NCI-H1694 (cell line): ENCODE measurements at places on chromosomes 1 and 21.

- no peak for DNase-seq
These were observed 105.0 kb downstream of the SYT14 start for GRCh38 chr1:210043058-210043457.

DNA sequence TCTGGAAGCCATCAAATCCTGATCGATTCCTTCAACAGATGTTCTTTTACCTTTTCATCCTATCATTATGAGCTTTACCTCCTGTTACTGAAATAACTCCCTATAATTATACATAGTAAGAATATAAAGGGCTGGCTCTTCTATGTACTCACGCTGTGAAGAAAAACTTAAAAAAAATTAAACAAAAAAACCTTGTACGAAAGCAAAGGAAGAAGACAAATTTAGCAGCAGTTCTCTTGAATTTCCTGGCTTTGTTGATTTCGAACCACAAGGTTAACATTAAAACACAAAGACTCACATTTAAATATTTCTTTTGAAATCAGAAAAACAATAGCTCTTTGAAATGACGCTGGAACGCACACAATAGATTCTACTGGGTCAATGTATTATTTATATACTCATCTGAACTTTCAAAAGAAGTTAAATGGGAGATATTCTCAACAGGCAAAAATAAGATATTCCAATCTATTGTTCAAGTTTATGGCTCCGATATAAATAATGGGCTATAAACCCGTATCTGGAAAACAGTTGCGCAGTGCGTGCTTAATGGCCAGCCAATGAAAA is 13.6 kb upstream of the SPEN start:
- DNase-seq = no peak

DNA sequence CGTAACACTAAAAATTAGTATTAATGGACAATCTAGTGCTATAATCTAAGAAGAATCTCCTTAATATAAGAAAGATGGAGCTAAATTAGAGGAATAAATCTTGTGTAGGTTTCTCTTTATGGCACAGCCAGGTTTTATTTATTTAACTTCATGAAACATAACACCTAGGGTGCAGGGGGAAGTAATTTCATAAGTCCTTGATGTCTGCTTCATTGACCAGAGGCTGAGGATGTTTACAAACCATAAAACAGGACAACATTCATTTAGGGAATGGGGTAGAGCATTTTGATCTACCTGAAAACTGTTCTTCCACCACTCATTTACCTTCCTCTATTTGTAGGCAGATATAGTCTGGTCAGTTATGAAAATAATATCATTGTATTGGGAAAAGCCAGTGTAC is 95.5 kb downstream of the NGF start:
- DNase-seq = no peak

DNA sequence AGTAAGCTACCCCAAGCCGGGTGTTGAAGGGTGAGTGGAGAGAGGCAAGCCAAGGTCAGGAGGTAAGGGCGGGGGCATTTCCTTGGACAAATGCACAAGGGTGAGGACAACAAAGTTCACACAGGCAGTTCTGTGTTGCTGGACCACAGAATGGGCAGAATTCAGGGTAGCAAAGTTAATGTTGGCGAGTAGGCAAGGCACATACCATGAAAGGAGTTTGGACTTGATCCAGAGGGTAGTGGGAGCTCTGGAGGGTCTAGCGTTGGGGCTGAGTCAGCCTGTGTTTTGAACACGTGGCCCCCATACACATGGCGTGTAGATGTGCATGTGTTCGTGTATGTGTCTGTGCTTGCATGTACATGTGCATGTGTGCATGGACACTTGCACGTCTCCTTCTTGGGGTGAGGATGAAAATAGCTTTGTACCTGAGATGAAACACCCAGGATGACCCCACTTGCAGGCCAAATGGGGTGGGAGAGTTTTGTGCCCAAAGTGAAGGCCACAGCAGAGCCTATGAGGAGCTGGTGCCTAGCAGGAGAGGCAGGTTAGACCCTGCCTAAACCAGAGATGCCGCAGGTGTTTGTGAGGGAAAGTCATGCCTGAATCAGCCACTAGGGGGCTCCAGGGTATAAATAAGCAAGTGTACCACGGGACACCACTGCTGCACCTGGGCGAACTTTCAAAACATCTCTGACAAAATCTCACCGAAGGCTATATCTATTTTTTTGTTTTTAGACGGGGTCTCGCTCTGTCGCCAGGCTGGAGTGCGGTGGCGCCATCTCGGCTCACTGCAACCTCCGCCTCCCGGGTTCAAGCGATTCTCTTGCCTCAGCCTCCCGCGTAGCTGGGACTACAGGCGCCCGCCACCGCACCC is 21.8 kb downstream of the SLC27A3 start:
- DNase-seq = peak; percentile 95

DNA sequence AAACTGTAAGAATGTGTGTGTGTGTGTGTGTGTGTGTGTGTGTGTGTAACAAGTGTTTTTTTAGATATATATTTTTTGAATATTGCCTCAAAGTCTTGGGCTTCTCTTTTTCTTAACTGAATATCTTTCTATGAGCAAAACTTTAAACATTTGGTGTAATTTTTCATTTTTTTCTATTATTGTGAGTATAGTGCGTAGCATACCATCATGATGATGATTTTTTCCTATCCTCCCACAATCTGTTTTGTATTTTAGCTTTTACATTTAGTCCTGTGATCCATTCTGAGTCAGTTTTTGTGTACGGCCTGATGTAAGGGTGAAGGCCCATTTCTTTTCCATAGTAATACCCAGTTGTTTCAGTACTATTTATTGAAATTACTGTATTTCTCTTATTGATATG is 680.6 kb downstream of the TTLL7 start:
- no peak for DNase-seq

- no peak for DNase-seq
These were observed 25.1 kb upstream of the CSF1 start for GRCh38 chr1:109885589-109885988.

DNA sequence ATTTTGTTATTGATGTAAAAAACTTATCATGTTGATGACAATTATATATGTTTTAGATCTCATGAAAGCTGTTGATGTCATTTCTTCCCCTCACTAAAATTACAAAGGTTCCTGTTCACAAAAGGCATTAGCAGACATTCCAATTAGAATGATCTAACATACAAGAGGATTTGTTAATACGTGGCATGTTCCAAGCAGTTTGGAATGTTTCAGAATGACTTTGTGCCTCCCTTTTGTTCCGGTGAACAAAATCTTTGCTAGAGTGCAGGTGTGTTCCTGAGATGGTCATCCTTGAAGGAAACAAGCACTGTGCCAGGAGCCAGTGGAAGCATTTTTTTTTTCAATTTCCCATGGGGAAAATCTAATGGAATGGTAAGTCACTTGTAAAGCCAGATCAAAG is 108.0 kb upstream of the KCTD3 start:
- DNase-seq = no peak

- DNase-seq = no peak
These were observed 137.2 kb downstream of the DHRS3 start for GRCh38 chr1:12480748-12481362.

GRCh38 chr1:181112071-181112929 is 23.8 kb downstream of the IER5 start:
- no peak for DNase-seq

DNA sequence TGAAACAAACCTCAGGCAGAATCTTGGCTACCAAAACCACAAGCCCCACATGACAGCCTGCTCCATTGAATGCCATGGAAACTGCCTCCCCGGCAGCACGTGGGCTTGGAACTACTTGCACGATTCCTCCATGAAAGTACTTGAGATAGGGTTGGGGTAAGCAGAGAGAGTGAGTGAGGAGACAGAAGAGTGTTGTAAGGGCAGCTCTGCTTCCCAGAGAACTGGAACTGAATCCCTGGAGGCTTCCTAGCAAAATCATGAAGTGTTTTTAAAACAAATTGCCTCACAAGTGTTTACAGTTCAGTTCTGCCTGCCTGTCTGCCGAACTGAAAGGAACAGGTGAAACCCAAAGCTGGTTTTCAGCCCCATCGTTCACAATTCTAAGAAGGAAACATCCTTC is 35.3 kb upstream of the DNASE2B start:
- DNase-seq = no peak

DNA sequence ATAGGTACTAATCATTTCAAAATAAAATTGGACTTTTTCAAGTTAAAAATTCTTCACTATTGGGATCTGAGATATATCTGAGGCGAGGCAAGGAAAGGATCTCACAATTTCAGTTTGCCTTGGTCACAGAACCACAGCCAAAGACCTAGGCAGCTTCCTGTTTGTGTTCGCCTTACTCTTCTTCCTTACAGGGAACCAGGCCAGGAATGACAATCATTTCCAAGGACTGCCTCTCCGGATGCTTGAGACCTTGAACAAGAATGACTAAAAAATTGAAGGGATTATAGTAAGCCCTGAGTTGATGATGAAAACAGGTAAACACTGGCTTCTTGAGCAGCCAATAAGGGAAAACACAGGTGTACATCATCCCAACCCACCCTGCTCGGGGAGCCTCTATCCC is 35.2 kb upstream of the SERBP1 start:
- no peak for DNase-seq

DNA sequence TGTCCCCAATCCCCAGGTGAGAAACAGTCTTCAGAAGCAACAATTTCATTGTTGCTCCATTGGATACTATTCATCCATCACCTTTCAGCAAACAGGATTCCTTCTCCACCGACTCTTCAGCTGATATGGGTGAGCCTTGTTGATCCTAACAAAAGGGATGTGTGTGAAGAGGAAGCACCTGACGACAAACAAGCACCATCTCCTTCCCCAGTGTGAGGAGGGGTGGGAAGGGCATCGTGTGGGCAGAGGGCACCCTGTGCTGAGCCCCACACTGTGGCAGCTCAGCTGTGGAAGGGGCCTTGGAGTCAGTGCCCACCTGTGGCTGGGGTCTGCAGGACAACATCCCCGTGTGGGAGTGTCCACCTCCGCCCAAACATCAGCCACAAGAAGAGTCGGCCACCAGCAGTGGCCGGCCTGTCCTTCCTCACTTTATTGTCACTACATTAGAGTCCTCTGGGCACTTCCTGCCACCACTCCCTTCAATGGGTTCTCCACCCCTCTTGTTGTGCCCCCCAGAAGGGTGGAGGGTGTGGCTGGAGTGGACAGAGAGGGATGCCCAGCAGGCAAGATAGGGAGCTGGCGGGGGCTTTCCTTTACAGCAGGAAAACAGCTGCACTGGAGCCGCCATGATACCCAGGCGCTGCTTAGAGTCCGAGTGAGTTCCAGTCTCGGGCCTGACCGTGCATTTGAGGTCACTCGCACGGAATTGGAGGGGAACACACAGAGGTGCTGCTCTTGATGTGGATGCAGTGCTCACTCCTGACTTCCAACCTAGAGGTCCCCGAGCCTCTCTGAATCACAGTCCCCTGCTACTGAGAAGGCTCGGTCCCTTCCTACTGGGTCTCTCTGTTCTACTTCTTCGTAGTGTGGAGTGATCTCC is 40.9 kb downstream of the VPS26C start:
- no peak for DNase-seq
